Stimulated activated CD8-positive, alpha-beta memory T cell treated with anti-CD3 and anti-CD28 coated beads, Interleukin-4, amount 100 ng/mL, for 4 hours (primary cell): ENCODE measurements at places on chromosomes 1 and 21.

DNA sequence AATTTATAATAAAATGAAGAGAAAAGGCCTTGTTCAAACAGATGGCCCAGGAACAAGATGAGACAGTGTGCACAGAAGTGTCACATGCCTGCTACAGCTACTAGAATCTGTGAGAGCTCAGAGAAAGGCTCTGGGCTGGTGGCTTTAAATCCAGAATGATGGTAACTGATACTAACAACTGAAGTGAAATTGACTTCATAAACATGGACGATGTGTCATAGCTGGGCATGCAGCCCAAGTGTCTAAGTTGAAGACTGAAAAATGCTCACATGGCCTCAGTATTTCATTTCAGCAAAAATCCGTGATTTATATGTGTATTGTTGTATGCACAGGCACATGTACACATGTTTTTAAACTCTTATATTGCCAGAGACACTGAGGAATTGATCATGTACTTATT, 208.3 kb upstream of the RUNX1 start:
- no peak for DNase-seq

GRCh38 chr21:44051462-44051941, 39.4 kb downstream of the TRAPPC10 start:
- DNase-seq: no peak

- no peak for DNase-seq
These were observed 24.9 kb upstream of the RGS8 start for GRCh38 chr1:182709225-182709764.

- DNase-seq: no peak
These were observed 20.4 kb downstream of the PBX1 start for GRCh38 chr1:164579381-164579780.

DNA sequence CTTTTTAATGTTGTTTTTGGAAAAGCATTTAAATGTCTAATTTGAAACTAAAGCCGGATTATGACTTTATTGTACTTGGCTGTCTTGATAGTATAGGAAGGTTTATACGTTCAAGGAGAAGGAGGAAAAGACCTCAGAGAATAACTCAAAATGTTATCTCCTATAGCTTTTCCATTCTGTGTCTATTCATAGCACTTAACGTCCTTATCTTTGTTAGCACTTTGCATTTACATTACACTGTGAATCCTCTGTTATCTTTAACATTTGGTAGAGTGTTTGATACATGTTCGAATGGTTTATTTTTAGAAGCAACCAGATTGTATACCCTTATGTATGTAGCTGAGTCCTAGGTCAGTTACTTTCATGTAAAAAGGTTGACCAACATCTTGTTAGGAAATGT, 50.8 kb upstream of the PODN start:
- DNase-seq: no peak

GRCh38 chr1:17957588-17958267, 149.9 kb upstream of the IGSF21 start:
- no peak for DNase-seq

DNA sequence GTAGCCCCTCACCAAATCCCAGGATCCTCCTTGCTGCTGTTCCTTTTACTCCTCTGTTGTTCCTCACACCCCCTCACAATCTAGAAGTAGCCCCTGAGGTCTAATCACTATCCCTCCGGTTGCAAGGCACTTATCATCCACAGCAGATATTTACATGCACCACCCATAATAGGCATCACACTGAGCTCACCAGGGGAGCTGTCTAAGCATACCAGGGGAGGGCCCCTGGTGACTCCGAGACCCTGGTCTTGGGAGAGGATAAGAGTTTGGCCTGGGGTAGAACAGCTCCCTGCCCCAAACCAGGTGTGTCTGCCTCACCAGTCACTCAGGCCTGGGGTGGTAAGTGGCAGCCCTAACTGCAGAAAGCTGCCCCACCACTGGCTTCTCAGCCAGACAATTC, 37.3 kb upstream of the ZC3H12A start:
- no peak for DNase-seq

- DNase-seq: no peak
These were observed 41.2 kb downstream of the VPS13D start for GRCh38 chr1:12271033-12271432.

DNA sequence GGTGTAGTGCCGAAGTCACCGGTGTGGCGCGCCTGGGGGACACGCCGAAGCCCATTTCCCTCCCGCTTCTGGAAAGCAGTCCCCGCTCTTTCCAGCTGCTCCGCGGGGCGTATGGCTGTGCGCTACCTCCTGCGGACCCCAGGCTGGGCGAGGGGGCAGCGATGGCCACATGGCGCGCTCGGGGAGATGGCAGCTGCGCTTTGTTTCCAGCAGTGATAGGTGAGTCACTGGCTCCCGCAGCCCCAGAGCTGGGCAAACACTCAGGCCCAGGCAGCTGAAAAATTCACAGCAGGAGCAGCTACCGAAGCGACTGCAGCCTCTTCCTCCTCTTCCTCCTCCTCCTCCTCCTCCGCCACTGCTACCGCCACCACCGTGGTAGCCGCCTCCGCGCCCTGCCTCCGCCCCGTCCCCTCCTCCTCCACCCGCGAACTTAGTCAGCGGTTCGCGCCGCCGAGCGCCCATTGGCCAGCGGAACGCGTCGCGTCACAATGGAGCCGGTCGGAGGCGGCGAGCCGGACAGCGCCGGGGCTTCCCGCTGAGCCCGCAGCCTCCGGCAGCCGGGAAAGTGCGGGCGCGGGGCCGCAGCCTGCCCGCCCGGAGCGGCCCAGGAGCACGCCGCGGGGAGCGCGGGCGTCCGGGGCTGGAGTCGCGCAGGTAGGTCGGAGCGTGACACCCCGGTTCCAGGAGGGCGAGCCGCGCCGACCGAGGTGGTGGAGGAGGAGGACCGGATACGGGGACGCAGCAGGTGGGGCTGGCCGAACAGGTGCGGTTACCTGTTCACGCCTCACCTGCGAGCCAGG, at the start of gene LRRC8B:
Gene LRRC8B, plus strand, starts transcription at position 461 of the 800 bp plus-strand sequence. CDS start 57,822 bp downstream, outside the sequence.
- peak; percentile 84 for DNase-seq

- no peak for DNase-seq
These were observed 149.9 kb downstream of the MRPL39 start for GRCh38 chr21:25457411-25457810.

DNA sequence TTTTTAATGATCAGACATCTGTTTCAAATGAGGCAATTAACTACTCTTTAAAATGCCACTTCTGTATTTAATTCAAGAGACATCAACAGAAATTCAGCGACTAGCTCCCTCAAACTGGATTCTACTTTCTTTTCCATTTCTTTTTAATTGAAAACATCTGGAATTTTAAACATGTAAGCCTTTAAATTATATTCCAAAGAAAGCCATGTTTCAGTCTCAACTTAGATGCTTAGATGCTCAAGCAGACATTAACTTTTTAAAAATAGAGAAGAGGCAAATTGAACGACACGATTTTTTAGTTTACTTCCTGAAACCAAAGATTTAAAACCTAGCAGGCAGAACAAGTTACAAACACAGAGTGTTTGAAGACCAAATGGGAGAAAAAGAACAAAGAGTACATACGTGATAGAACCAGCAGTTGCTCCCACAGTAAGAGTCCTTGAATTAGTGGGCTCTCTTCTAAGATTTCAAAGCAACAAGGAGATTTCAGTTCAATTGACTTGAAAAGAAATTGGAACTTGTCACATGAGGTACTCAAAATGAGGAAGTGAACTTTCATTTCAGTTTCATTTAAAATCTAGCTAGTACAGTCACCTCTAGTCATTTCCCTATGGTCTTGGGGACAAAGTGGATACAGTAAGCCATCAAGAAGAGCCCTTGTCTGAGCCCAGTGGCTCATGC, at the start of gene CTSS:
Gene CTSS, minus strand, starts transcription at position 483 of the 681 bp plus-strand sequence. CDS start 1,015 bp downstream, outside the sequence.
- DNase-seq: no peak

DNA sequence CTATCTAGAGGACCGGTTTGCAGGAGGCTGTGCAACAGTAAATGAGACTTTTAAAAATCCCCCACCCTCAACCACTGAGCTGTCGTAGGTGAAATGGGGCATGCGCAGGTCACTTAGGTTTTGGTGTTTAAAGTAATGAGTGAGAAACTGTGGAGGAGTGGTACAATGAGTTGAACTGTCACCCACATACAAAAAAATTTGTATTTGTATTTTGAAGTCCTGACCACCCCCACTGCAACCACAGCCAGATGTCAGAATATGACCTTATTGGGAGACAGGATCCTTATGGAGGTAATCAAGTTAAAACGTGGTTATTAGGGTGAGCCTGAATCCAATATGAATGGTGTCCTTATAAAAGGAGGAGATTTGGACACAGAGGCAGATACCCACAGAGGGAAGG, 1.6 kb upstream of the IRF6 start:
- no peak for DNase-seq

DNA sequence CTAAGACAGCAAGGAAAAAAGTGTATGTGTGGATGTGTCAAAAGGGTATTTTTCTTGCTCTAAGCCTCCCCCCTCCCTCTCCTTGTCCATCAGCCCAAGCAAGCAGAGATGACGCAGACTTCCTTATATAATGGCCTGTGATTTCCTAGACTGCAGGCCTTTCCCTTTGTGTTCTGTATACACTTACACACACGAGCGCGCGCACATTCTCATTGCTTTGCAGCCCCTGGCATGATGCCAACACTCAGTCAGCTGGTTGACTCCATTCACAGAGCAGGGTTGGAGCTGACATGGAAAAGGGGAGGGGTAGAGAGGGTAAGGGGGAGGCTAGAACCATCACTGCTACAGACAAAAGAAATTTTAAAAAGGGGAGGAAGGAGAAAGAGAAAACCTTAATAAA, 41.8 kb downstream of the GATAD2B start:
- no peak for DNase-seq

- no peak for DNase-seq
These were observed 44.1 kb downstream of the CRB1 start for GRCh38 chr1:197312163-197312562.

DNA sequence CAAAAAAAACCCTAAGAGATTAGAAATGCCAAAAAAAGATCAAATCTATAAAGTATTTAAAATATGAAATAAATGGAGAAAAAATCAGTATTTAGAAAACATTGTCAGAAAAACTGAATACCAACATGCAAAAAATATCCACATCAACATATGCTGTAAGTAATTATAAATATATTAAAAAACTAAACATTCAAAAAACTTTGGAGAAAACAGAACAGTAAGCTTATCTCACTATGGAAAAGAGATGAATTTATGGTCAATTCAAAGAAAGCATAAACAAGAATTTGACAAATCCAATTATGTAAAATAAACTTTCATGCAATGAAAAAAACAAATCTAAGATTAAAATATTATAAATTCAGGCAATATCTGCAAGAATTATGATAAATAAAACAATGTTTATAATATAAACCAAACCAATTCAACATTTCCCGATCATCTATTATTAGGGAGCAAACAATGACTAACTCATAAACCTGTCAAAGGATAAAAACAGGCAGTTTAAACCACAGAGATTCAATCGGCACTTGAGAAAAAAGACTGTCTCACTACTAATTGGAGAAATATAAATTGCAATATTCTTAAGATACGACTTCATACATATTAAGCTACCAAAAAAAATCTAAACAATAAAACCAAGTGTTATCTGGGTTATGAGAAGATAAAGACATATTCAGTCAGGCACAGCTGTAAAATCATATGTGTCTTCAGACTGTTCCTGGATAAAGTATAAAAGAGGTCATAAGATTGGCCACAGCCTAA, 21.8 kb downstream of the EYA3 start:
- no peak for DNase-seq

- no peak for DNase-seq
These were observed 22.5 kb upstream of the MORC3 start for GRCh38 chr21:36297406-36297937.

- no peak for DNase-seq
These were observed 15.9 kb upstream of the SAMD11 start for GRCh38 chr1:907611-908451.

- no peak for DNase-seq
These were observed 38.6 kb upstream of the SLC35F3 start for GRCh38 chr1:233865902-233866301.

DNA sequence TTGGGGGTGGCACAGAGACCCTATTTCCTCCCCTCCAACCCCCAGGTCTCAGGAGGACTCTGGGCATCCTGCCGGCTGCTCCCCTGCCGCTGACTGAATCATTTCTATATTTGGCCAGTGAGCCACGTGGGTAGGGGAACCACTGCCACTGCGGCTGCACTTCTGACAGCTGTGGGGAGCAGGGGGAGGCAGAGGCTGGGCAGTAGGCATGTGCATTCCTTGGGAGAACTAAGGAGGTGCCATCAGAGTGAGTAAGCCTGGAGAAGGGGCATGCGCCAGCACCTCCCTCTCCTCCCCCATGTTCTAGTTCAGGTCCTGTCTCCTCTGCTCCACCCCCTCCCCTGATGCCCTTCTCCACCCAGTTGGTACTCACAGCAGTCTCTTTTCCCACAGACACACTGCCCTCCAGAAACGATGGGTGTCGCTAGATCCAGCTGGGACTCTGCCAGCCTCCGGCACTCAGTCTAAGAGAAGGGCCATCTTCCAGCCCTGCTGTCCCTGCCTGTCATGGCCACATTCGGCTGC, 12.0 kb downstream of the PPFIA4 start:
- DNase-seq: no peak

DNA sequence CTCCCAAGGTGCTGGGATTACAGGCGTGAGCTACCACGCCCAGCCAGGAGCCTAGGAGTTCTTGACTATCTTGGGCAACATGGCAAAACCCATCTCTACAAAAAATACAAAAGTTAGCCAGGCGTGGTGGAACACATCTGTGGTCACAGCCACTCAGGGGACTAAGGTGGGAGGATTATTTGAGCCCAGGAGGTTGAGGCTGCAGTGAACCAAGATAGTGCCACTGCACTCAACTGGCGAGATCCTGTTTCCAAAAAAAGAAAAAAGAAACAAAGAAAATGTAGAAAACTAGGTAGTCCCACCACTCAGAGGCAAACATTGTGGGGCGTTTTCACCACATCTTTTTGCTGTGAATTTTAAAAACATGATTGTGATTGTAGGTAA, 141.3 kb downstream of the ZZZ3 start:
- no peak for DNase-seq

- no peak for DNase-seq
These were observed 48.6 kb upstream of the ASPM start for GRCh38 chr1:197195100-197195499.

DNA sequence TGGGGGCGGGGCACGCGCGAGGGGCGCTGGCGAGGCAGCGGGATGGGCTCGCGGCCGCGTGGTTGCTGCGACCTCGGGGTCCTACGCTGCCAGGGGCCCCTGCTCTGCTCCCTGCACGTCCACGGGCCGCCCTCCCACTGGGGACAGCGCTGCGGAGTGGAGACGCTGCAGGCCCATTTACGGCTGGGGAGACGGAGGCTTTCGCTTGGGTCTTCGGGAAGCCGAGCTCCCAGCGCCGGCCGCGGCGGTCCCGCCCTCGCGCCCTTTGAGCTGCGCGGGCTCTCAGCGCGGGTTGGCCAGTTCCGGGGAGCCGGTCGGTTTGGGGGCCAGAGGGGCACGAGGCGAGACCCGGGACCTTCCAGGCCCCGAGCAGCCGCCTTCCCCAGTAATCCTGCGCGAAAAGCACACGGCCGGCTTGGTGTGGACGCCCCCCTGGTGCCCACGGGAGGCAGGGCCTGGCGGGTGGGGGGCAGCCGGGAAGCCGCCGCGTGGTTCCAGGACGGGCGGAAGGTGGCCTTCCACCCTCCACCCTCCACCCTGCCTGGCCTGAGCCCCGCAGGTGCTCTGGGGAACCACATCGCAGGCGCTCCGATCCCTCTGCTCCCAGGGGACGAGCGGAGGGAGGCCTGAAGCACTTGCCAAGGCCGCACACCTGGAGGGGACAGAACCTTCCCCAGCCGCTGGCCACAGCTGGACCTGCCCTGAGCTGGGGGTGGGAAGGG, 570 bp upstream of the PEX10 start:
- DNase-seq: no peak

- no peak for DNase-seq
These were observed 135.7 kb downstream of the CNIH3 start for GRCh38 chr1:224751624-224752311.

GRCh38 chr1:24551290-24551959, 4.5 kb upstream of the NCMAP start:
- DNase-seq: no peak

- DNase-seq: no peak
These were observed 49.0 kb downstream of the JAK1 start for GRCh38 chr1:64917328-64917861.
